Activated CD4-positive, alpha-beta T cell treated with anti-CD3 and anti-CD28 coated beads for 24 hours (primary cell): ENCODE measurements at places on chromosomes 4 and X.

GRCh38 chr4:8118035-8118434, 40.6 kb downstream of the ABLIM2 start:
- no peak for DNase-seq

DNA sequence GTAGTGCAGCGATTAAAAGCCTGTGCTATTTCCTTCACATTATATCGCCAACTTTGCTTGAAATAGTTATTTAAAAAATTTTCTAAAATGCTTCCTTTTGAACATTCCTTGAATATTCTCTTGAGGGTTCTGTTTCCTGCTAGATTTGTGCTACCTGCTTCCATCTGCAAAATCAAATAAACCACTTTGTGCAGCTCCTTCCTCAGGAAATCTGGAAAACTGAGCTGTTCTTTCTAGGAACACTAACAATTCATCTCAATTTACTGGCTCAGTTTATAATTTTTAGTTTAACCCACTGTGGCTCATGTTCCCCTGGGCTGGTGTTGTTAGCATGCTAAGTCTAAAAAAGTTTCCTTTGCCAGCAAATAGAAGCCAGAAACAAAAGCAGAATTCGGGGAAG, 88.1 kb upstream of the LCORL start:
- DNase-seq, result no peak

GRCh38 chr4:159238631-159239030, 135.8 kb downstream of the RAPGEF2 start:
- no peak for DNase-seq

GRCh38 chrX:145816601-145817315, 871 bp upstream of the SLITRK2 start:
- no peak for DNase-seq

DNA sequence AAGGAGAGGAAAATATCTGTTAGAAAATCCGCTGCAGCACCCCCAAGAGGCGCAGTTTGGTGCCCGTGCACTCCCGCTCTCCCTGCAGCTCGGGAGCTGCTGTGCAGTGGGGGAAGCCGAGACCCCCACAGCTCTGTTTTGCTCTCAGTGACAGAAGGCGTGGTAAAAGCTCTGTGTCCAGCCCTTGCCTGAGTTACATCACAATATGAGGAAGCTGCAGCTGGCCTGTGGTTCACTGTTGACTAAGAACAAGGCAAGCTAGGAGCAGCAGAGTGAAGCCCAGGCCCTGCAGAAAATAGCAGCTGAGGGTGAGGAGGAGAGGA, 88.5 kb upstream of the ADRA2C start:
- no peak for DNase-seq

GRCh38 chr4:152531479-152531878, 4.4 kb downstream of the FBXW7 start:
- no peak for DNase-seq

GRCh38 chrX:149371986-149372385, 133.1 kb downstream of the IDS start:
- no peak for DNase-seq

DNA sequence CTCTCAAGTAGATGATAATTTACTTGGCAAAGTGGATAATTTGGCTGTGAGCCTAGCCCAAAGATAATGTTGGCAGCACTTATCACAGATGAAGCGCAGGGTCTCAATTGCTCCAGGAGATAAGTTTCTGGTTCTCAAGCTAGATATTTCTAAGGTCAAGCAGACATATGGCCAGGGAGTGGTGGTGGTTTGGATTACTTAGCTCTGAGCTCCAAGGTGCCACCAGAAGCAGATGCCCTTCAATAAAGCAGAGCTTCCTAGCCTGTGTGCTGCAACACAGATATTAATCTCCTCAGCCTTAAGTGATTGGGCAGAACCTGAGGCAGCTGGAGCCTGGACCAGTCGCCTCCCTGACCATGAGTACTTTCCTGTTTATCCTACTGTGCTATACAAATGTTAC, 79.2 kb upstream of the NALF2 start:
- DNase-seq, result no peak

DNA sequence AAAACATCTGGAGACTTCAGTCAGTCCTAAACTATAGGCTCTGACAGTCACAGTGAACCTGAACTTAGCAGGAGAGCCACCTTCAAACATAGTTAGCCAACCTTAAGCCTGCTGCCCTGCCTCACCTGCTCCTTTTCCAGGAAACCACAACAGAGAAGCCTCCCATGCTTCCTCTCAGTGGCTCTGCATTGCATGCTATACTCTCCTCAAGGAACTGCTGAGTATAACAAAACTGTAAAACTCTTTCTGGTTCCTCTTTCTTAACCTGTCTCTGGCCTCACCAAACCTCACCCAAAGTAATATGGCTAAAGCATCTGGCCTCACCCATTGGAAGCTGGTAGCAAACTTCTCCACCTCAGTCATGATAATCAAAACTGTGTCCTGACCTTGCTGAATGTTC, 122.1 kb downstream of the ANKRD50 start:
- no peak for DNase-seq

DNA sequence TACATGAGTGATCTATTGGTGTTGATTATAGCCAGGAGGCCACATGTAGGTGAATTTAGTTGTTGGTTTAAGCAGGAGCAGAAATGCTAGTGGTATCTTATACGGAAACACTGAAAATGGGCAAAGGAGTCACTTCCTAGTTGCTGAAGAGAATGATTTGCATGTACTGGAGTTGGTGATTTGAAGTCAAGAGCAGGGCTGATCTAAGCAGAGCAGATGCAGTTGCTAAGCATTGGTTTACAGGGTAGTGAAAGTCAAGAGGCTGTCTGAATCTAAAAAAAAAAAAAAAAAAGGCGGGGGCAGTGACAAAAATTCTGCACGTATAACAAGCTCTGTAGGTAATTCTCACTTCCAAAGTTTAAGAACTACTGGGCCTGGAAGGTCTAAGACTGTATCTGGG, 90.4 kb upstream of the HPRT1 start:
- no peak for DNase-seq

GRCh38 chr4:175413561-175413960, 398.5 kb downstream of the GPM6A start:
- DNase-seq, result no peak

GRCh38 chr4:169906104-169906503, 120.1 kb downstream of the MFAP3L start:
- no peak for DNase-seq

DNA sequence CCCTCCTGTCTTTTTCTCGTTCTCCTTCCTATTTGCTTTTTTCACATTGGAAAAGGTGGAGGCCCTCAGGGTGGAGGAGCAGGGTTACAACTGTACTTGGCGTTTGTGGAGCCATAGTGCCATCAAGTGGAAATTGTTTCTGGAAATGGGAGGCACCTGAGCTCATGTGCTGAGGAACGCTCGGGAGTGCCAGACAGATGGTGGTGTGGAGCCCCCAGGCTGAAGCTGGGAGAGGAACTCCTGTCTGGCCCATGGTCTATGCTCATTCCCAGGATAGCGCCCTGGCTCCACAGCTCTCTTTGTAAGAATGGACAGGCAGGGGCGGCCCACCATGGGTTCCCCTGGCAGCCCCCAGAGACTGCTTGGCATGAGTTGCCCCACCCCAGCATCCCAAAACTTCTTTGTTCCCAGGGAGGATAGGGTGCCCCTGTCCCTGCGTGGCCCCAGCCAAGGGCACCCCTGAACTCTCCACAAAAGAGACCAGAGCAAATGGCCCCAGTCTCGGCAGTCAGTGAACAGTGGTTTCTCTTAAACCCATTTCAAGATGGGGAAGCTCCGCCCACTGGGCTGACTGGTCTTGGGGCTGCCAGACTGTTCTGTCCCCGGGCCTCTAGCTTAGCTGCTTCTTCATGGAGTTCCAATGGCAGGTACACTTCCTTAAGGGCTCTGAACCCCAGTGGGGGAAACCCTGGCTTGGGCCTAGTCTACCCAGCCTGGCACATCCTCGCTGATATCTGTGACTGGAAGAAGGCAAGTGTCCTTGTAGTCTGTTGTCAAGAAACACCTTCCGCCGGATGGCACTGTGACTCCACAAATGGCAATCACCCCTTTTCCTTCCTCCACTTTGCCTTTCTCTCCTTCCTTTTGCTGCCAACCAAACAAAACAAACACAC, 70.1 kb downstream of the NBDY start:
- DNase-seq, result no peak

DNA sequence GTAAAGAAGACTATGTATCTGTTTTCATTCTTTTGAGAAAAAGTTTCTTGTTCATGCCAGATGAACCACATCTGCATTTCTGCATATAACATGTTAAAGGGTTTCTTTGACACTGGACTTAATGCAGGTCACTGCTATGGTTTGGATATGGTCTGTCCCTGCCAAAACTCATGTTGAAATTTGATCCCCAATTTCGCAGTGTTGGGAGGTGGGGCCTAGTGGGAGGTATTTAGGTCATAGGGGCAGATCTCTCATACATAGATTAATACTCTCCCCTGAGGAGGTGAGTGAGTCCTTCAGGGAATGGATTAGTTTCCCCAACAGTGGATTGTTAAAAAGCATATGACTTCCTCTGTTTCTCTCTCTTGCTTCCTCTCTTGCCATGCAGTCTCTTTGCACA, 45.9 kb upstream of the TMEM33 start:
- no peak for DNase-seq

DNA sequence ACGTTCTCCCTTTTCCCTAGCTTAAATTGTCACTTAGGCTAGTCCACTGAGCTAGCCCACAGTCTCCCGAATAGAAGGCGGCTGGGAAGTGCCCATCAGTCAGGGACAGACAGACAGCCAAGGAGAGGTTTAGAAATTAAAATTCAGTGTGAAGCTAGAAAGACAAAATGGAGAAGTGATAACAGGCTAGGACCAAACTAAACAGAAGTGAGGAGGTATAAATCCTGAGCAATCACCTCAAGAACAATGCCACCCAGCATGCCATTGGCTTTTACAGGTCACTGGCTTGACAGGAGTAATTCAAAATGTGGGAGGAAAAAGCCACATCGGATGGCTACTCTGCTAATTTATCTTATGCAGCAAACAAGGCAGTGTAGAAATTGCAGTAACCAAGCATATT, 138.9 kb downstream of the MAPK10 start:
- no peak for DNase-seq

DNA sequence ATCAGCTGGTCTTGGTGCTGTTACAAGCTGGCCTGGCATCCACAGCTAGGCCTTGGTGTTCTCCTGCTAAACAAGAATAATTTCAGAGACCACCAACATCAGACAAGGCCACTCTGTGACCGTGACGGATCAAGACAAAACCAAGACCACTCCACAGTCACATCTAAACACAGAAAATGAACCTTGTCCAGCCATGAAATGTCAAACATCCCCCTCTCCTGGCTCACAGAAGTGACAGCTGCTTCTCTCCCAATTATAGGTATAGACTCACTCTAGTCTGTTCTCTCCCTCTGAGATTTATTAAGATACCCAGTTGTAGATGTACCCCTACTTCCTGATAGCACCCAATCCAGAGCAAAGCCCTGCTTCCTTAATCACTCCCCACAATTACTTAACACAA, 40.4 kb downstream of the EFHC2 start:
- no peak for DNase-seq

DNA sequence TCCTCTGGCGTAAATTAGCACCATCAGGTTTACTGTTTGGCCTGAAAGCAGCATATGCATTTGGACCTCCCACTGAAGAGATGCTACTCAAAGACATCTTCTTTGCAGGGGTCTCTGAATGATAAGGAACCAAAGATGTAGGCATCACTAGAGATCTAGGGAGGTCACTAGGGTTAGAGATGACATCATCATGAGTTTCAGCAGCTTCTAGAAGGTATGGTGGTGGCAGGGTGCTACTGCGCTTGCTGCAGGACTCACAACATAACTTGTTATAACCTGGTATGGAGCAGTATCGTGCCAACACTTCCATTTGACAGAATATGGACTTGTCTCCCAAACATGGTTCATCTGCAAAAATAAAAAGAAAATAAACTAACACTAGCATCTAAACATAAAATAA, 251.6 kb downstream of the NPFFR2 start:
- DNase-seq, result no peak

- DNase-seq, result no peak
Observed at GRCh38 chr4:11685481-11685880, 256.8 kb upstream of the HS3ST1 start.

DNA sequence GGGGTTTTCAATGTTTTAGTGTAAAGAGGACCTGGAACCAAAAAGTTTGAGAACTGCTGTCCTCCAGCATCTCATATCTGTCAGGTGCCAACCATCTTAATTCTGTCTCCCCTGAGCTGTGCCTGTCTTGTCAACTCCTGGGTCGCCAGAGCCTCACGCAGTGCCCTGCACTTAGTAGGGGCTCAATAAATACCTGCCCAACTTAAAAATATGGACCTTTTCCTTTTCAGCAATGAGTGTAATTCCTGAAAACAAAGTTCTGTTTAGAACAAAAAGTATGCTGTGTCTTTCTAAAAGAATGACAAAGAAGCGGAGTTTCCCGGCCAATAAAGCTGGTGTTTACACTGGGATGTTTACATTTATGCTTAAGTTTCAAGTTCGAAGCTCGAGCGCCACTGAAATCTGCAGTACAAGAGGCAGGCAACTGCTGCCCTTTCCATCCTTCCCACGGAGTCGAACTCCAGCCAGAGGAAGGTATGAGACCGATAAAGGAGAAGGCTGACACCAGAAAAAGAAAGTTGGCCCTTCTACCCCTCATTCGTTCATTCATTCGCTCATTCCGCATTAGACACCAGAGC, 1.1 kb upstream of the HTATSF1 start:
- DNase-seq, result no peak

- DNase-seq, result no peak
Observed at GRCh38 chr4:1557221-1557597, 126.9 kb downstream of the FAM53A start.

DNA sequence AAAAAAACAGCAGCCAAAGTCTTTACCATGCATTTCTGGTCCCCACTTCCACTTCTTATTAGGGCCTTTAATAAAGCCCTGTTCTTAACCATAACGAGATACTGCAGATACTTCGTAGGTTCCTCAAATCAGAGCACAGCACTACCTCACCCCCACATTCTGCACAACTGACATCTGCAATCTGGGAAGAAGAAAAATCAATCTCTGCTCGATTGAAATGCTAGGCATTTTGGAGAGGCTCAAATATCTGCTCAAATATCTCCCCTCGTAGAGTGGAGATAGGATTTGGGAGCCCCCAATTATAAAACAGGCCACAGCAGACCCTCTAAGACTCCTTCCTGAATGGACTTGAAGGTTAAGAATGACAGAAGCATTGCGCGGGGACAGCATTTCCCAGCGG, 40.3 kb upstream of the CENPU start:
- no peak for DNase-seq

- DNase-seq, result no peak
Observed at GRCh38 chrX:68511255-68511654, 12.4 kb downstream of the YIPF6 start.

DNA sequence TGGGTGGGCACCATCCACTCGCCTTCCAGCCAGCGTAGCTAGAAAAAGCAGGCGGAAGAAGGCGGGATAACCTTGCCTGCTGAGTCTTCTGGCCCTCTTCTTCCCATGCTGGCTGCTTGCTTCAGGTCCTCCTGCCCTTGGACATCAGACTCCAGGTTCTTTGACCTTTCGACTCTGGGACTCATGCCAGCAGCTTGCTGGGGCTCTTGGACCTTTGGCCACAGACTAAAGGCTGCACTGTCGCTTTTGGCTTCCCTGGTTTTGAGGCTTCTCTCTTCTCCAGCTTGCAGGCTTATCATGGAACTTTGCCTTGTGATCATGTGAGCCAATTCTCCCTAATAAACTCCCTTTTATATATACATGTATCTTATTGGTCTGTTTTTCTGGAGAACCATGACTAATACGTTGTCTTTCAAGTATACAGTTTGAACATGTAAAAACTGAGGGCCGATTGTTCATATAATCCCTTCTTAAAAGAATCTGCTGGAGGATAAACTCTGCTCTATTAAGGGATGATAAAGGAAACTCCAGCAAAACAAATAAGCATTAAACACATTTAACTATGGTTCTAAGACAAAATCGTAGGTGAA, 116.6 kb upstream of the LCORL start:
- no peak for DNase-seq

GRCh38 chr4:101044766-101045165, 302.6 kb downstream of the PPP3CA start:
- no peak for DNase-seq
